Hematopoietic multipotent progenitor cell treated with erythropoietin and hydrocortisone succinate and interleukin-3 and kit ligand, for 4 days (in vitro differentiated cells): ENCODE measurements at places on chromosomes 12 and 14.

DNA sequence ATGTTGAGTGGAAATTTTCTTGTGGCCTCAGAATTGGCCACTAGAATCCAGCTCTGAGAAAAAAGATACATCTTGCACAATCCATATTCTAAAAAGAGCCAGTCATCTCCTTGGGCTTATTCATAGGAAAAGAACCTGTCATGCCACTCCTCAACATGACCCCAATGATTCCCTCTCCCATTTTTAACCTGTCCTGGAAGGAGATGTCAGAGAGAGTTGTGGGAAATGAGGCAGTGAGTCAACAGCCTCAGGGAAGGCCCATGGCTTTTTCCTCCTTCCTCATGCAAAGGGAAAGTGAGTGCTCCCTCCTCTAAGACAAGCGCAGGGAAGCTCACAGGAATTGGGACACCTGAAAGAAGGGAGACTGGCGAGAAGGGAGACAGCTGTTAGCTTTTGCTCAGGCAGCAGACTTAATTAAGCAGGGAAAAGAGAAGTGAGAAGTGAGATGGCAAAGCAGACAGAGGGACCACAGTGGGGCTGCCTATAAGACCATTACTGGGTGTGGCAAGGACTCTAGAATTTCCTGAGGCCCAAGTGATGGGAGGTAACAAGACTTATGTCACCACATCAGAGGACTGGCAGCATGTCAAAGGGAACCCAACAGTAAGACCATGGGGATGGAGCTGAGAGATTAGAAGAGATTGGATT lies 10.2 kb upstream of the DHRS7 start:
- no peak for DNase-seq

DNA sequence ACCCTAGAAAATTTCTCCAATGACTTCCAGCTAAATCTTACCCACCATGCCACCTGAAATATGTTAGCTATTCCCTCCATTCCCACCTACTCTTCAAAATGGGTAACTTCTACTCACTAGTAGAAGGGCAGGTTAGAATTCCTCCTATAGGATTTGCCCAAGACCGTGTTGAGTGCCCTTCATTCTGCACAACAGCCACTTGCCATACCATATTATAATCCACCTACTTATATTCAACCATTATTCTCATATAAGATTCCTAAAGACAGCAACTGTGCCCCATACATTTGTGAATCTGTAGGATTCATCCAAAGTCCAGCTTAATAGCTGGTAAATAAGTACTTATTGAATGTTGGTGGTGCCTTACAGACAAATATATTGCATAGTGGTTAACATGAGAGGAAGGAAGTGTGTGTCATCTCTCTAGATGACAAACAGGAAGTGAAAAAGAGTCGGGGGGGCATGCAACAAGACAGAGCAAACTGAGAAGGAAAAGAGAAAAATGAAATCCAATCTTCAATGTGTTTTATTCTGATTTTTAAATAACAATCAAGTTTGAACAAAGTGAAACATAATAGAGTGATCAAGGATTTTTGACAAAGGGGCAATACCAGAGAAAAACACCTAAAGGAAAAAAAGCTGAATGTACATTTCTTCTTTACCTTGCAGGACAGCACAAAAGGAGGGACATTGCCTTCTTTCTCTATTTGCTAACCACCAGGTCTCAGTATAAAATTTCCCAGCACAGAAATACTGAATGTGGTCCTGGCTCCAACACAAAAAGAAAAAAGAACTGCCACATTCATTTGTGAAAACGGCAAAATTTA lies 389.3 kb upstream of the USP15 start:
- DNase-seq, result peak; percentile 77

- DNase-seq, result peak; percentile 93
These were observed 36.9 kb upstream of the SINHCAF start for GRCh38 chr12:31362759-31363415.

DNA sequence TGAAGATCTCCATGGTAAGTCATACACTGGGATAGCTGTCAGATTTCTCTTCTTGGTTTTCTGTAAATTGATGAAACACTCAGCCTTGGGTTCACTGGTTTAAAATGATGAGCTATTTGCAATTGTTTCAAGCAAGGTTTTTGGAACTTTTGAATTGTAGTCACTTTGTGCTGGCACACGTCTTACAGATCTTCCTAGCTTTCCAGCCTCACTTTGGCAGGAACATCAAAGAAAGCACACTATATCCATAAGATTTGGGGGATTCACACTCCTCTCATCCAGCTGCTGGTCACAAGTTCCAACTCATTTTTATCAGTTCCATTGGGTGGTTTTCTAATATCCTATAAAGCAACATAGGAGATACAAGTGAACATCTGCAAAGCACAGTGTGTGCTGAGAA lies 16.0 kb downstream of the SSPN start:
- DNase-seq, result no peak

DNA sequence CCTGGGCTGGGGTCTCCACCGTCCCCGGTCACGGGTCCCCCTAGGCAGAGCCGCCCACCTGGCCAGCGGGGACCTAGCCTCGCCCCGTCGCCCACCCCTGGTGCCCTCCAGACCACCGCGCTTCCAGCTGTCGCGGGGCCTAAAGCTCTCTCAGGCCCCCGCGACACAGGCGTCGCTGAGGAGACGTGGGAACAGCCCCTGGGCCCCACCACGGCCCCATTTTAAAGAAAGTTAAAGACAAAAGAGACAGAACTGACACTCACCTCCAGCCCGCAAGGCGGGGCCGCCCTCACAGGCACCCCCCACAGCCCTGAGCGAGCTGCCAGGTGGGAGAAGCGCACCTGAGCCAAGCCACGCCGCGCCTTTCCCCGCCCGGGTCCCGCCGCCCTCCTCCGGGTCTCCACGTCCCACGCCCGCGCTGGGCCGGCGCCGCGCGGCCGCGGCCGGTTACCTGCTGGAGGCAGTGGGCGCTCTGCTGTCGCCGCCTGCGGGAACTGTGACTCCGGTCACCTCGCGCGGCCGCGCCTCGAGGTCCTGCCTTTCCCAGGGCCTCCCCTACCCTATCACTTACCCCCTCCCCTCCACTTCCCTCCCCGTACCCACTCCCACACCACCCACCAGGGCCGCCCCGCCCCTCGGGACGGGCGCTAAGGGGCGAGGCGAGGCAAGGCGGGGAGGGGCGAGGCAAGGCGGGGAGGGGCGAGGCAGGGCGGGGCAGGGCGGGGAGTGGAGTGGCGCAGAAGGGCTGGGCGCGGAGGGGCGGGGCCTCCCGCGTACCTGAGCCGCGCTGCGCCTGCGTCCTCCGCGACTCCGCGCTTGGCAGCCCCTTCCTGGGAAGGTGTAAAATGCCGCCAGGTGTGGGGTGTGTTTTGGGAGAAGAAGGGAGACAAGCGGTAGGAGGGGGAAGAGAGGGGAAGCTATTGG lies 31.2 kb downstream of the TC2N start:
- peak; percentile 91 for DNase-seq

DNA sequence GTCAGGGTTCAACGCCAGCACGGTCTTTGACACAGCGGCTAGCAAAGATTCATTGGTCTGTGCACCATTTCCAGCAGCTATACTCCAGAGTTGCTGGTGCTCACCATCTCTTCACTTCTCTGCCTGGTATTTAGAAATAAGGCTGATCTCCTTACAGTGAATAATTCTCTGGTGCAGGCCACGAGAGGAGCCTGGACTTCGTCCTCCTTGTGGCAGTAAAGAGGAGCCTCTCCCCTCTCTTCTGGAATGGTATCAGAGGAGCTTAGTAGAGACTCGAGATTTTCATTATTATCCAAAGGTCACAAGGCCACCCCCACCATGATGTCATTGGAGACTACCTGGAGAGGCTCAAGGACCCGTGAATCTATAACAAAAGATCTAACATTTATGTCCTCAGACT lies 30.8 kb upstream of the BCL2L14 start:
- no peak for DNase-seq

- peak; percentile 83 for DNase-seq
These were observed 11.5 kb upstream of the PLEK2 start for GRCh38 chr14:67423424-67423823.

DNA sequence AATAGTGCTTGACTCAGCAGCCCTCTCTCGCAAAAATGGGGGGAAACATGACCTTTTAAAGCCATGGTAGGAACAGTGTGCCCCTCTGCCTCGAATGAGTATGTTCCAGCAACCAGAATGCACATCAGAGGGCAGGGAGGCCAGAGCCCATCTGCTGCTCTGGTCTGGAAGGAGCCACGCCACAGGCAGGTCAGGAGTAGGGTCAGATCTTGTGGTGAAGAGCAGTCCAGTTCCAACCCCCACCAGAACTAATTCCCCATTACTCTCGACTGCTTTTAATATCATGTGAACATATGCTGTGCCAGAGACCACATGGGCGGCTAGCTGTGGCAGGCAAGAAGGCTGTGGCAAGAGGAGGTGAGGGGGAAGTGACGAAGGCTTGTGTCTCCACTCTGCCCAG lies 34.6 kb upstream of the TMX1 start:
- peak; percentile 38 for DNase-seq

DNA sequence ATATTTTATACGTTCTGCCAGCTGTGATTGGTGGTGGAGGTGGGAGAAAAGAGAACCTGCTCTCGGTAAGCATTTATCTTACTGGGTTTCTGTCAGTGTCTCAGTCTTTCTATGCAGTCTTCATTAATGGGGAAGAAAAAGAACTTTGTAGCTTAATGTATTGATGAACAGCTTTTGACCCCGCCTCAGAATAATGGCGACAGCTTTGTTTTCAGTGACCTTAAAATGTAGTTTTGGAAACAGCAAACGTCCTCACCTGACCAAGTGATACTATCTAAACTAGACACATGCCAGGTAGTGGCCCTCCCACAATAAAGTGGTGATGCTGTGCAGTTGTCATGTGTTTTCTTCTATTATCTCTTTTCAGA lies 1.4 kb downstream of the DACT1 start:
- DNase-seq, result no peak

DNA sequence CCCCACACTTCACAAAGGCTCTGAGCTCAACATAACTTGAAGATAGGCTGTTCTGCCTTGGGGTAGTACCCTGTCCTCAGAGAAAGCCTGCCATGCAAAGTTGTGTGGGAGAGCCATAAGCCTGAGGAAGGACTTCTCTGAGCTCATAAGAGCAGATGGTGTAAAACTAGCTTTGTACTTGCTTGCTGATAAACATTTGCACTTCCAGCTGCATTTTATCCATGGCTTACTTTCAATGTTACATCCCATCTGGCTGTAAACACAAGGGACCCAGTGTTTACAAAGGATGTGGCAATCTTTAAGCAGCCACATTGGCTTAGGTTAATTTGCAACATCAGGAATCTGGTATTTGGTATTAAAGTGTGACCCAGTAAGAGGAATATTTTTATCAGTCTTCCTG lies 258.1 kb downstream of the IPO8 start:
- no peak for DNase-seq

DNA sequence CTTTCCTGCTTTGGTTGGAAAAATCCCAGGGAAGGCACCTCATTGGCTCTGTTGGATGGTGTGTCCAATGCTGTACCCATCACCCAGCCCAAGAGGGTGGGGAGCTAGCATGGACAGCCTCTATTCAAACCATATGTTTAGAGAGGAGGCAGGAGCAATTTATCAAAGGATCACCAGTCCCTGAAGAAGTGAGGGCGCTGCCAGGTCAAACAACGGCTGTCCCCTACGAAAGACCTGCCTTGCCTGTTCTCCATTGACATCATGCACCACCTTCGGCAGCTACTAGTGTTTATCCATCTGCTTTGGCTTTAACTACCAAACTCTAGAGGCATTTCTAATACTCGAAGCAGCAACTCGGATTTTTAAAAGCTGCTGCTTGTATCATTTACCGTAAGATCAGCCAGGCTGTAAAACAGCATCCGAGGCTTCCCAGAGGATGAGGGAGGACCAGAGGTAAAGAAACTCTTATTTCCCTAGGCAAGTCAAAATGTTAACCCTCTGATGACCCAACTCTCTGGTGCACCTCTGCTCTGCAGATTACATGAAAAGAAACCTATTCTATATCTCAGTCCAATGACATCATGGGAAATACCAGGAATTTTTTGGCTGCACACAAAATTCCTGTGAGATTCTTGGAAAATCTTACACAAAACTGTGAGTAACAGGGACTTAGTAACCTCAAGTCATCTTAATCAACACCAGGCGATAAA lies 720.9 kb upstream of the TBX3 start:
- DNase-seq, result no peak

GRCh38 chr12:120738252-120739030 lies 12.8 kb downstream of the ACADS start:
- no peak for DNase-seq

GRCh38 chr14:81193924-81194633 lies 26.7 kb downstream of the GTF2A1 start:
- DNase-seq, result no peak

- peak; percentile 6 for DNase-seq
These were observed 768 bp downstream of the DBX2 start for GRCh38 chr12:45049912-45050750.

DNA sequence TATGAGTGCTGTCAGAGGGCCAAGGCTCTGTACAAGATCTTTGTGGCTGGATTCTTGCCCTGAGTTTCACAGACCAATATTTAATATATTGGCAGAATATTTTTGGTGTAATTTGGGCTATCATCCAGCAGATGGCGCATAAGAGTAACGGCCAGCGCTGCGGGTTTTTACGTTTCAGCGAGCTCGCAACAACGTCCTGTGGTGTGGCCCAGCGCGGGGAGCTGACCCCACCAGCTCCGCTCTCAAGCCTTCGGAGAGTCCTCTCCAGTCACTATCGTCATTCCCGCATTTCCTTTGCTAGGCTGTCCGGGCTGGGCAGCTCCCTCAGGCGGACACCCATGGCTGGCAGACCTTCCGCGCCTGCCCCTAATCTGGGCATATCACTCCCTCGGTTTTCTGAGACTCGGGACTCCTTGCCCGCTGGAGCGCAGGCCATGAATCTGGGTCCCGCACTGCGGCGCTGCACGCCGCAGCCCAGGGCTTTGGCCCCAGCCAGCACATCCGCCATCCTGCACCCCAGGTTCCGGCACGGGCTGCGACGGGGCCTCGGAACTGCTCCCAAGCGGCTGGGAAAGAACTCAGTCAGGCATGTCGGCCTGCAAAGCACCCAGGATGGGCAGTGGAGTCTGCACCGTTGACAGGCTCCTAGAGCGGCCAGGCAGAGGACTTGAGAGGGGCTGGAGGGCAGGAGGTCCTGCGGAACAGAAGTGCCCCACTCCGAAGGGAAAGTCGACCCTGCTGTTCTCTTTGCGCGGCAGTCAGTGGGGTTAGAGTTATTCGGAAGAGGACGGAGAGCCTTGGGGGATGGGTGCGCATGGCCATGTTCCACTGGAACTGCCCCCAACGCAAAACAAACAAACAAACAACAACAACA lies 18.4 kb downstream of the OLR1 start:
- DNase-seq, result peak; percentile 80
